Putamen (tissue), 1 donor: ENCODE measurements at places on chromosomes 2 and 18.

- no peak for DNase-seq
Observed at GRCh38 chr2:173808718-173809117, 156.5 kb downstream of the SP3 start.

DNA sequence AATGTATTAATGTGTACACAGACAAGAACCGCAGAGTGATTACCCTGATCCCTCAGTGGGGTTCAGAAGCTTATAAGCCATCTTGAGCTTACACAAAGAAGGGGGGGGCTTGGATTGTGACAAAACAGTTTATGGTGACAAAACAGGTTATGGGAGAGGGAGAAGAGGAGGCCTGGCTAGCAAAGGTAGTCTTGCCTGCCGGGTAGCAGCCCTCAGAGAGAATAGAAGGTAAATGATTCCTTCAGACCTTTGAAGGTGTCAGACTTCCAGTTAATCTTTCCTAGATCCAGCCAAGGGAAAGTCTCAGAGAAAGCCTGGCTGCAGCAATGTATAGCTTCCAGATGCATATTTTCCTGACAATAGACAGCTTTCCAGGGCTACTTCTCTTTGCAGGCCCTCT lies 44.6 kb upstream of the RAPH1 start:
- DNase-seq: no peak

DNA sequence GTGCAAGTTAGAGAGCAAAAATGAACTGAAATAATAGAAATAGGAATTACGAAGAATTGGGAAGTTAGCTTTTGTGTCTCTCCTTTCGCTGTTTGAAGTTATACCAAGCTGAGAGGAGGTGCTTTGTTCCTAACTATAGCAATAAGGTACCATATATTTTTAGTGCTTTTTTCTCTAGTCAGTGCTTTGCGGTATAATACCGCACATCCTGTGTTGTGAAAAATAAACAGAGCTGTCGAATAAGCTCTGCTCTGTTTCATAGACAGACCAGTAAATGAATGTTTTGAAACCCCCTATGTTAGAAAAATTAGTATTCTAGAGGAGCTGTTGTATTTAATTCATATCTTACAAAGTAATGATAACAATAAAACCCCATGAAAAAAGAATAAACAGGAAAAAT lies 130.8 kb downstream of the MAP4K4 start:
- no peak for DNase-seq

- no peak for DNase-seq
Observed at GRCh38 chr2:3563521-3563976, 5.4 kb upstream of the RNASEH1 start.

DNA sequence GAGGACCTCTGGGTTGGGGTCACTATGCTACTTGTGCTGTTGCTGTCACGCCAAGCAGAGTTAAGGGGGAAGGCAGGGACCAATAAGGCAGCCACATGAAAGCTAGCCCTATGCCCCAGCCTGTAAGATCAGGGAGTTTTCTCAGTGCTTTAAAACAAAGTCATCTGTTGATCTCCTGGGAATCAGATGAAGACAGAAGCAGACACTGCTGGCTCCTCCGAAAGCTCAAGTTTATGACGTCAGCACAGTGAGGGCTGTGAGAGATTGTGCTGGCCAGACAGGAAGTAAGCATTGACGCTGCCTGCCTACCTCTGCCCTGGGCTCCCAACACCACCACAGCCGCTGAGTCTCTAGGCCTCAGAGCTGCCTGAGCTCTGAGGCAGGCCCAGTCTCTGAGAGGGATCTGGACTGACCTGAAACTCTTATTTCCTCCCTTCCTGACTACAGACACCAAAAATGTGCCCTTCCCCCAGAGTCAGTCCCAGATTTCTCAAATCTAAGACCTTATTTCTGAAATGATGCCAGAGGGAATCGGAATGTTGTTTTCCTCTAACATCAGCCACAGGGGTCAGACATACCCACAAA lies 118.1 kb upstream of the EPAS1 start:
- DNase-seq: no peak

- no peak for DNase-seq
Observed at GRCh38 chr2:221102896-221103688, 469.0 kb downstream of the EPHA4 start.

DNA sequence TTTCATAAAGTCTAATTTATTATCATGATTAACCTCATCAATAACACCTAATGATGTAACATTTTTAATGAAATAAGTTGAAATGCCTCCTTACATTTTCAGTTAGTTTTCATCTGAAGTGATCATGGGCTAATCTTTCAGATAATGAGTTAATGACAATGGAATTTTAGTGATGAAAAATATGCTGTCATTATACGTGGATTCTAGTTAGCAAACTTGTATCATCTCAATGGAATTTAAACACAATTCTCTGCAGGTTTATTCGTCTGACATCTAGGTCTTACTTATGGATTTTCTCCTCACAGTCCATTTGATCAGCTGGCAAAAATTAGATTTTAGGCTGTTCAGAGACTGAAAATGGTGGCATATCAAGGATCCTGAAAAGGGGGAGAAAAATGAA lies 885.0 kb downstream of the SLC4A3 start:
- no peak for DNase-seq

- DNase-seq: no peak
Observed at GRCh38 chr2:9954136-9954535, 2.6 kb downstream of the GRHL1 start.

DNA sequence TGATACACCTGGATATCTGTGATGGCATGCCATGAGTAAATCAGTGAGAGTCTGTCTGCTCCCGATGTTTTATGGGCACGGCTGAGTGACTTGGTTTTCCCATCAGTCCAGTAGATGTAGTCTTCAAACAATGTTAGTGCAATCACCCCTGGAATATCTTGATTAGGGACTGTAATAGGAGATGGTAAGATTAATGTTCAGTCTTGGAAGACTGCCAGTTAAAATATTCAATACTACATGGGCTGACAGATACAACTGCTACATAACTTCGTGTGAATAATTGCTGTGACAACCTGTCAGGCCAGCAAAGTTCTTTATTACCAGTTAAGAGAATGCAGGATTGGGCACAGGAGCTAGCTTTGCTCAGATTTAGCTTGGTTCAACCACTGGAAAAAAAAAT lies 1673.3 kb downstream of the LRP1B start:
- DNase-seq: no peak

GRCh38 chr2:117553448-117553847 lies 261.0 kb upstream of the DDX18 start:
- DNase-seq: no peak

DNA sequence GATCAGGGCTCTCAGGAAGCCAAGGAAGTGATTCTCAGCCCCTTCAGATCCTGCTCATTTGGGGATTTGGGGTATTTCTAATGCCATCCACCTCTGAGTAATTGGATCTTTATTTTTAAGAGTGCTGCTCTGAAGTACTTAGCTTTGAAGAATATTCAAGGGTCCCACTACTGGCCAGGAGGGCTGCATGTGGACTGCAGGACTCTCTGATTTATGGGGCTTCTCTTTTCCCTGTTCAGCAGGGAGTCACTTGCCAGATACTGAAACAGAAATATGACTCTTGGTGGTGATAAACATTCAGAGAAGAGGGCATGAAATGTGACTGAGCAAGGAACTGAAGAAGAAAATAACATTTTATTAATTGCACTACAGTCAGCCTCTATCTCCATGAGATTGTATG lies 138.5 kb downstream of the MTX2 start:
- DNase-seq: no peak

DNA sequence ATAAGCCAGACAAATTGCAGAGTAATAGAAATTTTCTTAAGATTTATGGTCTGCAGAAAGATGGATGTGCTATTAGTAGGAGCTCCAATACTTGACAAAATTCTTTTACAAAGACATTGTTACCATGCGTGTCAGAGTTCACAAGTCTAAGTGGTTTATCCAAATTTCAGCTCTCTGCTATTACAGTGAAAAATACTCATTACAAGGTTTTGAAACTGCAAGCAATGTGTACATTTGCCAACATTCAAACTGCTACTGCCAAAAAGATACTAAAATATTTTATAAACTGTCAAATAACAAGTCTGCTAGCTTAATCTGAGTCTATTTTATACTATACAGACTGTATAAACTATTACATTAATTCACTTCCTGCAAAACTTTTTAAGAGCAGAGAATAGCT lies 1341.5 kb upstream of the ACVR2A start:
- DNase-seq: no peak

DNA sequence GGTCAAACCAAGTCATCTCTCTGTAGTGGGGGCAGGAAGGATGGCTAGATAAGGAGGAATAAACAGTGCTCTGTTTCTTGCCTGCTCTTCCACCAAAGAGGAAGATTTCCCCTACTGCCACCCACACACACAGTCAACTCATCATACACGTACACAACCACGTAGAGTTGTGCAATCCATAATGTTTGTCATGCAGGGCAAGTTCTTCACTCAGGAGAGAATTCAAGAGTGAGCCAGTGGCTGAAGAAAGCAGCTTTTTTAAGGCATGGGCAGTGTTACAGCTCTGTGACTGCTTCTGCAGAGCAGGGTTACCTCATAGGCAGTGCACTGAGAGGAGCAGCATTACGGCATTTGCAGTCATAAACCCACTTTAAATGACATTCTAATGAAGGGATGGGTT lies 283.0 kb downstream of the RND3 start:
- no peak for DNase-seq

GRCh38 chr2:29024882-29025430 lies 43.9 kb downstream of the TOGARAM2 start:
- no peak for DNase-seq

DNA sequence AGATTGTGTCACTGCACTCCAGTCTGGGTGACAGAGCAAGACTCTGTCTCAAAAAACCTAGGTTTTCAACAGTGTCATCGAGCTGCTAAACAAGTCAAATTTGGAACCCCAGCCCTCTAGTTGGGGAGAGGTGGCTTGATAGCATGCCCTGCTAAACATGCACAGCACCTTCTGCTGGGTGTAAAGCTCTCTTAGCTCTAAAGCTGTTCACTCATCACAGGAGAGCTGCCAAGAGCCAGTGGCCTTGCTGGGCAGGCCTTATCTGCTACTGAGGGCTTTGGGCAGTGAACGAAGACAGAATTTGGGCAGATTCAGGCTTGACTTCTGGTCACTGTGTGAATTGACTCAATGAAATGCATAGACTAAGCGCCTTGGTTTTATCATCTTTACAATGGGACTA lies 101.3 kb downstream of the LYPD1 start:
- DNase-seq: no peak

- DNase-seq: no peak
Observed at GRCh38 chr2:30708491-30709290, 98.6 kb downstream of the CAPN13 start.

DNA sequence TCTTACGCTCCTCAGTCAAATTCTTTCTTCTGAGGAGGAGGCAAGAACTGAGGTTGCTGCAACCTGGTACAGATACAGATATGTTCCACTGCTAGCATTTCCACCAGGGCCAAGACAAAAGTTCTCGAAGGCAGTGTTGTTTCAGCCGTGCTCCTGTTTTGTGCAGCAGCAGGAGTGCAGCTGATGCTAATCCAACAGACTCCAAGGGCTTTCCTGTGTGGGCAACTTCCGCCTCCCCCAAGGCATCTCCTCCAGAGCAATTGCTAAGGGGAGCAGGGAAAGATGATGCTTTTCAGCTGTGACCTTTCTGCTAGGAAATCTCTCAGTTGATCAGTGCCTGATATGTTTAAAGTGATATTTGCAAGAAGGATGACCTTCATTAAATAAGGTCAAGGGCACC lies 52.6 kb upstream of the DAPL1 start:
- DNase-seq: no peak

DNA sequence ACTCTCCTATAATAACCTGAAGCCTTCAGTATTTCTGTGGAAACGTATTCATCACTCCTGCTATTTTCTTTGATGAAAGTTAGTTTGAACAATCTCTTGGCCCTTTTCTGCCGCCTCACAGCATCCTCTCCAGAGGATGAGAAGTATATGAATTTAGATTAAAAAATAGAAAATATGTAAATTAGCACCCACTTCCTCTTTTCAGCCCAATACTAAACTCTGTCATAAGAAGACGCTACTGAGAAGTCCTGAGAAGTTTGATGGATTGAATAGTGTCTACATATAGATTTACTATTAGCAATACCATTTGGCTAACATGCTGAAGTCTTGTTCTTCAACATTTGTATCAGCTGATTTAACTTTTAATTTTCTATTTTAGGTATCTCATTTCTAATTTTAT lies 526.4 kb upstream of the SPHKAP start:
- DNase-seq: no peak

DNA sequence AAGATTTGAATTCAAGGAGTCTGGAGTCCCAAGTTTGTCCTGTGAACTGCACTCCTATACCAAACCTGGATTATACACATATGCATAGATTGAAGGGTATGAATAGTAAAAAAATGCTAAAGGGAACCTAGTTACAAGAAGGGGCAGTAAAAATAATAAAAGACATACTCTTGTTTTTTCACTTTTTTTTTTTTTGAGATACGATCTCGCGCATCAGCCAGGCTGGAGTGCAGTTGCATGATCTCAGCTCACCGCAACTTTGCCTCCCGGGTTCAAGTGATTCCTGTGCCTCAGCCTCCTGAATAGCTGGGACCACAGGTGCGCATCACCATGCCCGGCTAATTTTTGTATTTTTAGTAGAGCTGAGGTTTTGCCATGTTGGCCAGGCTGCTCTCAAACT lies 22.3 kb downstream of the KRTCAP3 start:
- no peak for DNase-seq

DNA sequence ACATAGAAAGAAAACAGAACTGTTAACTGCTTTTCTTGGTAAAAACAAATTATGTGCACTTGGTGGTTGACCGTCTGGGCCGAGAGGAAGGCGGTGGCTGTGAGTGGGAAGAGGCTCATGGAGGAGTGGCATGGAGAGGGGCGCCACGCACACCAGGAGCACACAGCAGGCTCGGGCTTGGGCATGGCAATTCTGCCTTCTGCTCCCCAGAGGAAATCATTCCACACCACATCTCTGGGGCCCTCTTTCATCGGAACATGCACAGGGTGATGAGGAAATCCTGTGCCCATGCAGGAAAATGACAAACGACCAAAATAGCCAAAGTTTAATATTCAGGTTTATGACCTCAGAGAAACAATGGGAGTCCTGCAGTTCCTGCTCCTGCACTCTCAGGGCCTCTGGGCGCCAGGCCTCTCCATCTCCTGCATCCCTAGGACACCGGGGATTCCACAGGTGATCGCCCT lies 26.4 kb downstream of the WDFY1 start:
- no peak for DNase-seq

GRCh38 chr2:1843646-1844045 lies 99.3 kb upstream of the PXDN start:
- no peak for DNase-seq

- DNase-seq: no peak
Observed at GRCh38 chr18:30446605-30447004, 595.9 kb downstream of the DSC3 start.

DNA sequence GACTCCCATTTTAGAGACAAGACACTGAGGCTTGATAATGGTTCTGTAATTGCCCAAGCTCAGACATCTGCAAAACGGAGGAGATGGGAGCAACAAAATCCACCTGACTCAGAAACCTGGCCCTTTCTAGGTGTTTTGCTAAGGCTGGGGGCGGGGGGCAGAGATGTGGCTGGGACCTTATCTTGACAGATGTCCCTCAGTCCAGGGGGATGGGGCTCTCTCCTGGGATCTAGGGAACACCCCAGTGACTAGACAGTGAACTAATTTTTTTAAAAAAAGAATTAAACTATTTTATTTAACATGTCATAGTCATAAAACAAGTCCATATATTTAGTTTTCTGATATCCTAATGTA lies 32.0 kb upstream of the HAAO start:
- DNase-seq: no peak
